ENCODE measurements at places on chromosomes 12 and 14.
A peak's percentile ranks its signal among the peaks of the same experiment; 100 is the strongest.

GRCh38 chr14:58733451-58734208 lies 95.9 kb downstream of the DACT1 start:
- DNase-seq: no peak
- no peaks in the 10 kb centered on the region for H3K27me3 ChIP-seq
- H3K27ac ChIP-seq: no peak overlapping the region
- H3K4me3 ChIP-seq: no peak overlapping the region
- peaks cover 24% of the 10 kb centered on the region for H3K4me1 ChIP-seq
- no peaks in the 10 kb centered on the region for H3K36me3 ChIP-seq

- no peaks in the 10 kb centered on the region for H3K36me3 ChIP-seq
- DNase-seq: no peak
- no peak overlapping the region for H3K4me3 ChIP-seq
- H3K27ac ChIP-seq: no peak overlapping the region
- H3K4me1 ChIP-seq: no peaks in the 10 kb centered on the region
Measured at GRCh38 chr14:88669346-88669745, 106.5 kb downstream of the ZC3H14 start.

DNA sequence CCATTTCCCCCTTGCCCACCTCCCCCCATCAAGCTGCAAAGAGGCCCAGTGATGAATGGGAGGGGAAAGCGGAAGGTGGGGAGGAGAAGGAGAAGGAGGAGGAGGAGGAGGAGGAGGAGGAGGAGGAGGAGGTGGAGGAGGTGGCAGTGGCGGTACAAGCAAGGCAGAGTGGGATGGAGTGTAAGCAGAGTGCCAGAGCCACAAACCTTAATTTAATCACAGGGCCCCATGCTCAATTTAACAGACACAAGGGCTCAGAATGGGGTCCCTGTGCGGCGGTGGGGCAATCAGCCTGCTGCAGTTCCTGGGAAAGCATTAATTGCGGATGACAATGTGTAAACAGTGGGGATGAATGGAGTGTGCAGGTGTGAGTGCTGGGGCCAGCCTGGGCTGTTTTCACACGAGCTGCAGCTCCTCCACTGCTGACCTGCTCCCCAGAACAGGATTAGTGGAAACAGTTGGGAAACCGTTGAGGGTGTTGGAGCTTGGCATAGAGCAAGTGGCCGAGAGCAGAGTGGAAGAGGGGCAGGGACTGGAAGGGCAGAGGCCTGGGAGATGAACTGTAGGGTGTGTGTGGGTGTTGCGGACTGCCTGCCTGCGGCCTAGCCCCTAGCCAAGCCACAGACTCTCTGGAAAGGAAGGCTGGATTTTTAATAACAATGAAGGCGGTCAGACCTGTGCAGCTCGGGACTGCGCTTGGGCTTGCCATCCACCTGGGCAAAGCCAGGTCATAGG lies 36.4 kb upstream of the SMOC1 start:
- H3K27me3 ChIP-seq: no peaks in the 10 kb centered on the region
- no peak overlapping the region for H3K27ac ChIP-seq
- DNase-seq: no peak

DNA sequence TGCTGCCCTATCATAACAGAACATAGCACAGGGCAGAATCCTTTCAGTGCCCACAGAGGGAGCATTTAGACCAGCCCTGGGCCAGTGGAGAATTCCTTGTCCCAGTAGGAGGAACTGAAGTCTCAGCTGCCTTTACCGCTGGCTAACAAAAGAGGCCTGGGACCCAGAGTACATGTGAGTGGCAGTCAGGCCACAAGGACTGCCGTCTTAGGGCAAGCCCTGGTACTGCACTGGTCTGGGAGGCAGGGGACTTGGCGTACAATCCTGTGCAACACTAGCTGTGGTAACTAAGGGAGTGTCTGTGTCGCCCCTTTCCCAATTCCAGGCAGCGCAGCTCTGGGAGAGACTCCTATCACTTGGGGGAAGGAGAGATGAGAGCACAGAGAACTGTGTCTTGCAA lies 17.0 kb upstream of the CSRP2 start:
- H3K4me1 ChIP-seq: no peaks in the 10 kb centered on the region
- no peaks in the 10 kb centered on the region for H3K36me3 ChIP-seq
- DNase-seq: no peak
- no peak overlapping the region for H3K4me3 ChIP-seq
- no peak overlapping the region for H3K27ac ChIP-seq

DNA sequence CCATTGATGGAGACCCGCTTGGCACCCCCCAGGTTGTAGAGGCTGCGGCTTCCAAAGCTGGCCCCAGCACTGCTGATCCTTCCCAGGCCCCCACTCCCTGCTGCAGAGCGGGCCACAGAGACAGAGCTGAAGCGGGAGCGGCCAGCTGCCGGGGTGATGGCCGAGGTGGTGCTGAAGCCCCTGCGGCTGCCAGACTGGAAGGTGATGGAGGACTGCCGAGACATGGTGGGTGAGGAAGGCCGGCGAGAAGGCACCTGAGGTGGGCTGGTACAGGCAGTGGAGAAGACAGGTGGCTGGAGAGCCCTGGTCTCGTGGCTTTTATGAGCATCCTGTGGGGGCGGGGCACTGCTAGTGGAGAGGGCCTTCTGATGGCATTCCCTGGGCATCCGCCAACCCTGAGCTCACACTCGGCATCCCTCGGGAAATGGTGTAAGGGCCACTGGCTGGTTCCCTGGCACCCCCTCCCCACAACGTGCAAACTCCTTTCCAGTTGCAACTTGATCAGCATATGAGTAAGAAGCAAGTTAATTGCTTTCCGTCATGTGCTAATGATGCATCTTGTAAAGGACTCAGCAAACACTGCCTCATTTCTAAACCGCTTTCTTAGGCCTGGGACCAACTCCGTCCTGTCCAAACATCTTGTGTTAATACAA lies at the start of gene KRT75:
Gene KRT75 (minus strand): TSS at position 291 of the 653 bp plus-strand sequence. CDS start 67 bp downstream, at position 224.
- H3K27ac ChIP-seq: no peak within 1 kb of the TSS
- no peak within 1 kb of the TSS for H3K4me3 ChIP-seq

DNA sequence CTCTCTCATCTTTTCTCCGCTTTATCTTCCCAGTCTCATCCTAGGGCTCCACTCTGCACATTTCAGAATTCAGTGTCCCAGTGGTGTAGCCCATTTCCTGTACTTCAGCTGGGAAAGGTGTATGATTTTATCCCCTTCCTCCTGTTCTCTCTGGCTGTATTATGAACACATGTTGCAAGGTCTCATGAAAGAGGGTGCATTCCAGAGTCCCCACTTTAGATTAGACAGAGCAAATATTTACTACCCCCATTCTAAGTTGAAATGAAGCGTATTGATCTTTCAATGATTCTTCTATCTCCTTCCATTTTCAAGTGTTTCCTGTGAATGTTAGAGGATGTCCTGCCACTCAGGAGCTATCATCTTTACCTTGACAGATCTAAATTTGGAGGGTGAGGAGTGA lies 123.2 kb downstream of the WIF1 start:
- H3K4me1 ChIP-seq: no peaks in the 10 kb centered on the region
- no peak for DNase-seq
- H3K36me3 ChIP-seq: no peaks in the 10 kb centered on the region

GRCh38 chr14:64788706-64789105 lies 84.5 kb downstream of the PLEKHG3 start:
- H3K4me3 ChIP-seq: no peak overlapping the region
- H3K4me1 ChIP-seq: peaks cover 16% of the 10 kb centered on the region
- H3K36me3 ChIP-seq: peaks cover 97% of the 10 kb centered on the region
- peak overlapping the region; percentile 21 for H3K27ac ChIP-seq
- no peaks in the 10 kb centered on the region for H3K27me3 ChIP-seq
- no peak for DNase-seq

GRCh38 chr14:78933948-78934524 lies 763.9 kb downstream of the NRXN3 start:
- no peak overlapping the region for H3K4me3 ChIP-seq
- no peak overlapping the region for H3K27ac ChIP-seq
- H3K36me3 ChIP-seq: no peaks in the 10 kb centered on the region
- H3K27me3 ChIP-seq: no peaks in the 10 kb centered on the region
- no peaks in the 10 kb centered on the region for H3K4me1 ChIP-seq
- DNase-seq: no peak

- no peak for DNase-seq
- no peak overlapping the region for H3K27ac ChIP-seq
- no peak overlapping the region for H3K4me3 ChIP-seq
- H3K27me3 ChIP-seq: no peaks in the 10 kb centered on the region
- H3K4me1 ChIP-seq: no peaks in the 10 kb centered on the region
Measured at GRCh38 chr14:37051680-37052079, 120.7 kb downstream of the SLC25A21 start.

DNA sequence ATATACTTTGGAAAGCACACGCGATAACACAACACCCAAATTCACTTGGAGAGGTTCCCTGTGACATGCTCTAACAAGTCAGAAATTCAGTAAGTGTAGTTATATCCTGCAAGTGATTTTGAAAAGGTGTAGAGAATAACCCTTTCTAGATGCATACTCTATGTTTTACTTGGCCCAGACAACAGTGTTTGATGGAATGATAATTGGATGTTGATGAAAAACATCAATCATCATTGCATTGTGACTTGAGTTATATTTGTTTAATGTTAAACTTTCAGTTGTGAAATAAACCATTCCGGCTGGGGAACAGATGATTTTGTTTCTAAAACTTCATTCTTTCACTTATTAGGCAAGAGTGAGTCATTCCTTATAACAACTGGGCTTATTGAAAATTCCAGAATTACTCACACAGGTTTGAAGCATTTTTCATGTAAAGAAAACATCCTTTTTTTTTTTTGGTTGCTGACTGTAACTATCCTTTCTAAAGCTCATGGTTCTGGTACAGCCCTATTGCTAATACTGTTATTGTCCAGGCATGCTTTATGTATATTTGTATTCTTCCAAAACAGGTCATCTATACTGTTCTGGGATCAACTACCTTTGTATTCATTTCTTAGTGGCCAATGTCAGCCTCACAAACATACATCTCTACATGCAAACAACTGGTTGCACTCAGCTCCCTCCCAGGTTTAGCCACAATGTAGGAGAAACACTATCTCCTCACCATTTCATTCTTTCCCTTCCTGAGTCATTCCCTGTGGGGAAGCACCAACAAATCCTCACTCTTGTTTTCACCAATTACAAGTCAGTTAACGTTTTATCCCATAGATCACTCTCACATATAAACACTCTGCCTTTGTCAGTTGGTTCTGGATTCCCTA lies 121.2 kb upstream of the LRIG3 start:
- H3K4me3 ChIP-seq: no peak overlapping the region
- no peak overlapping the region for H3K27ac ChIP-seq
- no peaks in the 10 kb centered on the region for H3K4me1 ChIP-seq
- no peaks in the 10 kb centered on the region for H3K36me3 ChIP-seq

- peaks cover 8% of the 10 kb centered on the region for H3K4me1 ChIP-seq
- no peaks in the 10 kb centered on the region for H3K27me3 ChIP-seq
- DNase-seq: peak; percentile 24
Measured at GRCh38 chr14:64684091-64684490, 20.1 kb upstream of the PLEKHG3 start.

- no peak overlapping the region for H3K4me3 ChIP-seq
- DNase-seq: no peak
- no peaks in the 10 kb centered on the region for H3K4me1 ChIP-seq
- H3K27ac ChIP-seq: no peak overlapping the region
Measured at GRCh38 chr12:70822412-70822811, 98.1 kb downstream of the PTPRR start.

GRCh38 chr14:81655423-81656314 lies 122.0 kb upstream of the SEL1L start:
- H3K4me1 ChIP-seq: no peaks in the 10 kb centered on the region
- H3K4me3 ChIP-seq: no peak overlapping the region
- H3K27ac ChIP-seq: no peak overlapping the region
- no peak for DNase-seq
- no peaks in the 10 kb centered on the region for H3K36me3 ChIP-seq

- no peak for DNase-seq
- no peak overlapping the region for H3K27ac ChIP-seq
- H3K27me3 ChIP-seq: no peaks in the 10 kb centered on the region
- no peaks in the 10 kb centered on the region for H3K36me3 ChIP-seq
Measured at GRCh38 chr12:70197345-70197744, 45.9 kb upstream of the CNOT2 start.

- DNase-seq: no peak
- peaks cover 4% of the 10 kb centered on the region for H3K4me1 ChIP-seq
- no peaks in the 10 kb centered on the region for H3K36me3 ChIP-seq
- H3K27ac ChIP-seq: no peak overlapping the region
- no peak overlapping the region for H3K4me3 ChIP-seq
- no peaks in the 10 kb centered on the region for H3K27me3 ChIP-seq
Measured at GRCh38 chr12:68789144-68789878, 18.7 kb upstream of the MDM2 start.

All from psoas muscle (tissue), 8 donors.